CD4-positive, alpha-beta memory T cell (primary cell): ENCODE measurements at places on chromosomes 3 and 15.

GRCh38 chr3:62712746-62713145, 162.5 kb downstream of the CADPS start:
- no peaks in the 10 kb centered on the region for H3K4me1 ChIP-seq
- H3K4me3 ChIP-seq: no peak overlapping the region
- no peaks in the 10 kb centered on the region for H3K27me3 ChIP-seq
- H3K27ac ChIP-seq: no peak overlapping the region

- no peak overlapping the region for H3K4me3 ChIP-seq
- H3K27ac ChIP-seq: no peak overlapping the region
Measured at GRCh38 chr3:71693641-71694040, 31.6 kb downstream of the EIF4E3 start.

- no peak overlapping the region for H3K4me3 ChIP-seq
- no peaks in the 10 kb centered on the region for H3K27me3 ChIP-seq
- DNase-seq: no peak
- H3K27ac ChIP-seq: no peak overlapping the region
- no peaks in the 10 kb centered on the region for H3K36me3 ChIP-seq
Measured at GRCh38 chr3:12629560-12629959, 34.4 kb downstream of the RAF1 start.

DNA sequence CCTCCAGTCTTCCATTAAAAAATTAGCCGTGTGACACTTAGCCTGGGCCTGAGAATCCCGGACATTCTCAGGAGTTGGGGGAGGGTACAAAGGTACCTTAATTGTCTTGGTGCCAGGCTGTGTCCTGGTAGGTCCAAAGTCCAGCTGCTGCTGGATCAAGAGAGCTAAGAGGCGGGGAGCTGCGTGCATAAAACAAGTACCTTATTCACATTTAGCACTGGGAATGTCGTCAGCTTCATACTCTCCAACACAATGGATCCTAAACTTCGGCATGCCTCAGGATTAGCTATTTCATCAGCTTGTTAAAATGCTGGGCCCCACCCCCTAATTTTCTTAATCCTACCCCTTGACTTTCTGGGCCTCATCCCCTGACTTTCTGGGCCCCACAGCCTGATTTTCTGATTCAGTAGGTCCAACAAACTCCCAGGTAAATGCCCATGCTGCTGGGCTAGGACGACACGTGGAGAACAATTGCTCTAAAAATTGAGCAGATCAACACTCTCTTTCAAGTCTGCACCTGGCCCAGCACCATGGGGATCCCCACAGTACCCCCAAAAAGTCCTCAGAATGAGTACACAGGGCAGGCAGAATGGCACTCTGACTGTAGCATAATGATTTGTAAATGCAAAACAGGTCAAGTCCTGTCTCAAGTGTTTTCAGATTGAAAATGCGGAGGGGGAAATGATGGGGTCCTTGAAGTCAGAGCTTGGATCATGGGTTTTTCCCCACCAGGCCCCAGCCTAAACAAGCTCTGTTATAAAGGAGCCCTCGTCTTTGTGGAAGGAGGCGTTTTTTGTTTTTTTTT, 5.6 kb upstream of the AEN start:
- no peak for DNase-seq
- H3K4me1 ChIP-seq: peaks cover under 1% of the 10 kb centered on the region
- H3K27ac ChIP-seq: no peak overlapping the region
- no peaks in the 10 kb centered on the region for H3K36me3 ChIP-seq
- H3K4me3 ChIP-seq: no peak overlapping the region
- no peaks in the 10 kb centered on the region for H3K27me3 ChIP-seq

DNA sequence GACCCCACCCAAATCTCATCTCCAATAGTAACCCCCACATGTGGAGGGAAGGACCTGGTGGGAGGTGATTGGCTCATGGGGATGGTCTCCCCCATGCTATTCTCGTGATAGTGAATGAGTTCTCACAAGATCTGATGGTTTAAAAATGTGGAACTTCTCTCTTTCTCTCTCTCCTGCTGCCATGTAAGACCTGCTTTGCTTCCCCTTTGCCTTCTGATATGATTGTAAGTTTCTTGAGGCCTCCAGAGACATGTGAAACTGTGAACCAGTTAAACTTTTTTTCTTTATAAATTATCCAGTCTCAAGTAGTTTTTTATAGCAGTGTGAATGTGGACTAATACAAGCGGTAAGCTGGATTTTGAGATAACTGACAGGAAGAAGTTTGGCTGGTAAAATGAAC, 60.3 kb upstream of the MBNL1 start:
- no peak for DNase-seq
- peak overlapping the region; percentile 10 for H3K27ac ChIP-seq

- no peak for DNase-seq
- H3K27ac ChIP-seq: no peak overlapping the region
- H3K4me1 ChIP-seq: peaks cover 22% of the 10 kb centered on the region
- H3K36me3 ChIP-seq: no peaks in the 10 kb centered on the region
Measured at GRCh38 chr15:58309963-58310928, 121.5 kb upstream of the LIPC start.

DNA sequence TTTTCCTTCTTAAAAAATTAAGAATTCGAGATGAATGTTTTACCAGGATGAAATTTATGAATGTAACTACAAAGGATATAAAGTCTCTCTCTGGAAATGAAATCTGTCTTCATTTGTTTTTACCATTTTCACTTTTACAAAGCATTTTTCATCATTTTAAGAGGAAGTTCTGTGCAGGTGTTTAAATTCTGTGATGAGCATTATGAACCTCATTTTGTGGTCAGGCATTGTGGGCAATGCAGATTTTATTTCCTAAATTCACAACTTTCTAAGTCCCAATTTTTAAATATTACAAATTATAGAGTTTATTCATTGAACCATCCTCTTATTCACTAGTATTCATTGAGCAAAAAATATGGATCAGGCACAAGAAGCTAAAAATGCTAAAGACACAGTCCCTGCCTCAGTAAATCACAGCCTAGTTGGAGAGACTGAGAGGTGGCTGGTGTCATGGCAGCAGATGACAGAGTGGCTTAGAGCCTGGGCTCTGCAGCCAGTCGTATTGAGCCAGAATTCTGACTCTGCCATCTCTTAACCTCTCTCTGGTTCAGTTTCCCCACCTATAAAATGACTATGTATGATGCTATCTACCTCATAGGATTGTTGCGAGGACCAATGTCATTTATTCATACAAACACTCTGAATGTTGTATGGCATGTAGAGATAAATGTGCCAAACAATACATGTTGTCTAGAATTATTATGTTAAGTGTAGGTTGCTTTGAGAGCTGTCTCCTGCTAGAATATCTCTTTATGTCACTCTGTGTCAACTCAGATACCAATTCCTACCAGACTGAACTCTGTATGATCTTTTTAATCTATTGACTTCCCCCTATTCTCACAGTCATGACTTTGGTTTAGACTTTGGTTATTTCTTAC, 7.5 kb upstream of the TGFBR2 start:
- H3K36me3 ChIP-seq: no peaks in the 10 kb centered on the region
- H3K27ac ChIP-seq: no peak overlapping the region
- no peak for DNase-seq
- H3K4me3 ChIP-seq: no peak overlapping the region

DNA sequence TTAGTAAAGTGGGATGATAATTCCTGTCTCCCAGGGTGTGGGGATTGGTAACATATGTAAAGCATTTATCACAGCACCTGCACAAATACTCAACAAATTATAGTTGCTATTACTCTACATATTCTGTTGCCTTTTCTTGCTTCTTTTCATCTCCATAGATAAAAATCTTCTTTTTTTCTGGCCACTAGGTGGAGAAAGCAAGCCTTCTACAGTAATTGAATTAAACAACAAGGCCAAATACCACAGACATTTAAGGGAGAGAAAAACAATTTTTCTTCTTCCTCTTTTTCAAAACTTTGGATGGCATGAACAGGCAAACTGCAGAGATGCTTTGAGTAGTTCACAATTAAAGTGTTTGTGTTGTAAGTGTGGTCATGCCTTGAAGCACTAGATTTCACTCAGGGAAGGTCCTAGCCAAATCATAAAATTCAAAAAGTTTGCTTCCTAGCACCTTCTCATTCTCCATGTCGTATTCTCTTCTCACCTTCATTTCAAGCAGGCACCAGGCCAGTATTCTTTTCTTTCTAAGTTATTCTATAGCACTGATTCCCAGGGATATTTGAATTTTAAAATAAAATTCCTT, 493.4 kb upstream of the TGFBR2 start:
- no peaks in the 10 kb centered on the region for H3K36me3 ChIP-seq
- H3K4me1 ChIP-seq: no peaks in the 10 kb centered on the region
- H3K27me3 ChIP-seq: no peaks in the 10 kb centered on the region

DNA sequence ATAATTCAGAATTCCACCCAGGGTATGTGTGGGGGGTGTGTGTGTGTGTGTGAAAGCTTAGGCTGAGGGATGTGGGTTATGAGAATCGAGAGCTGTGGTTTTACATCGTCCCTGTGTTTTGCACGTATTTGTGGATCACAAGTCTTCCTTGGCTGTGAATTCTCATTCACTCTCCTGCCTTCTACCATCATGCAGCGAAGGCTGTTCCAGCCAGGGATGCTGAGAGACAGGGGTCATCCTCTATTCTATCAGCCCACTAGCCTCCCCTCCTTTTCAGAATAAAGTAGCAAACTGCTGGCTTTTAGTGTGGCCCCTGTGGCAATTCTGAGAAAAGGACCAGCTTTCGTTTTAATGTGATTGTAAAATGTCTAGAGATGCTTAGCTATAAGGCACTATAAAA, 460.6 kb upstream of the NR2F2 start:
- H3K4me3 ChIP-seq: no peak overlapping the region
- H3K36me3 ChIP-seq: no peaks in the 10 kb centered on the region
- no peaks in the 10 kb centered on the region for H3K27me3 ChIP-seq
- no peak for DNase-seq

- no peak overlapping the region for H3K27ac ChIP-seq
- H3K36me3 ChIP-seq: no peaks in the 10 kb centered on the region
- no peaks in the 10 kb centered on the region for H3K4me1 ChIP-seq
- no peak for DNase-seq
- H3K27me3 ChIP-seq: no peaks in the 10 kb centered on the region
Measured at GRCh38 chr15:73357999-73358665, 10.6 kb downstream of the HCN4 start.

- no peak overlapping the region for H3K27ac ChIP-seq
- H3K4me3 ChIP-seq: no peak overlapping the region
- H3K36me3 ChIP-seq: no peaks in the 10 kb centered on the region
- DNase-seq: no peak
- H3K27me3 ChIP-seq: no peaks in the 10 kb centered on the region
Measured at GRCh38 chr3:105997800-105998526, 129.2 kb upstream of the CBLB start.

- DNase-seq: no peak
- H3K27ac ChIP-seq: no peak overlapping the region
- H3K4me3 ChIP-seq: no peak overlapping the region
- H3K4me1 ChIP-seq: no peaks in the 10 kb centered on the region
- H3K27me3 ChIP-seq: no peaks in the 10 kb centered on the region
Measured at GRCh38 chr3:63656786-63657185, 4.3 kb downstream of the SNTN start.

DNA sequence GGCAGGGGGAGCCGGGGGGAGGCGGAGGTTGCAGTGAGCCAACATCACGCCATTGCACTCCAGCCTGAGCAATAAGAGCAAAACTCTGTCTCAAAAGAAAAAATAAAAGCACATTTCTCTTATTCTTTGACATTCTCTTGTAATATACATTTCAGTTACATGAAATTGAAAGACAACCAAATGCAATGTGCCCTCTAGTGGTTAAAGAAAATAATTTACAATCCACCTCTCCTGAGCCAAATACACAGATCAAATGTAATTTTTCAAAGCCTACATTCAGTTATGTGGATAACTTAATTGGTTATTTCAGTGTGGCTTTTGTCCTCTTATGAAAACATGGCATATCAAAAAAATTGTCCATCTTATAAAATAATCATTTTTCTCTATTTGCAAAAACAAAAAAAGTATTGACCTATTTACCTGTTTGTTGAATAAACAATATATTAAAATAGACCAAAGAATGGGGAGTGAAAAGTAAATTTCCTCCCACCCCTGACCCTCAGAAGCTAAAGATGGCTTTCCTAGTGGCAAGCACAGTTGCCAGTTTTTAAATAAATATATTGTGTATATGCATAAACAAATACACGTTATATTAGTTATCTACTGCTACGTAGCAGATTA, 14.2 kb upstream of the U2SURP start:
- no peaks in the 10 kb centered on the region for H3K27me3 ChIP-seq
- no peaks in the 10 kb centered on the region for H3K36me3 ChIP-seq
- H3K4me3 ChIP-seq: no peak overlapping the region

DNA sequence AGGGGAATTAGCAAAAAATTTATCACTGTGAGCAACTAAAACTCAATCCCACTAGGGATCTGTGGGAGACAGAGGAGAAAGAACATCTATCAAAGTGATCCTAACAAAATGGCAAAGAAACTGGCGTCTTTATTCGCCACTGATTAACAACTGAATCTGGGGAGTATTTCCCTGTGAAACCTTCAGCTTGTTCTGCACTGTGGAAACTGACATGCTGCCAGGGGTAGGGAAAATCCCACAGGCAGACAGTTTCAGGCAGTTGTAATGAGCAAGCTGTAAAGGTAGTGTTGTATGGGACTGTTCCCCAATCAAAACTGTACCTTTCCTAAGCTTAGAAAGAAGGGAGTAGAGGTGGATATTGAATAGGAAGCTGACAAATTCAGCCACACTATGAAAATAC, 611.7 kb downstream of the VGLL3 start:
- H3K36me3 ChIP-seq: no peaks in the 10 kb centered on the region
- no peak for DNase-seq
- no peaks in the 10 kb centered on the region for H3K27me3 ChIP-seq
- no peaks in the 10 kb centered on the region for H3K4me1 ChIP-seq
- no peak overlapping the region for H3K27ac ChIP-seq

DNA sequence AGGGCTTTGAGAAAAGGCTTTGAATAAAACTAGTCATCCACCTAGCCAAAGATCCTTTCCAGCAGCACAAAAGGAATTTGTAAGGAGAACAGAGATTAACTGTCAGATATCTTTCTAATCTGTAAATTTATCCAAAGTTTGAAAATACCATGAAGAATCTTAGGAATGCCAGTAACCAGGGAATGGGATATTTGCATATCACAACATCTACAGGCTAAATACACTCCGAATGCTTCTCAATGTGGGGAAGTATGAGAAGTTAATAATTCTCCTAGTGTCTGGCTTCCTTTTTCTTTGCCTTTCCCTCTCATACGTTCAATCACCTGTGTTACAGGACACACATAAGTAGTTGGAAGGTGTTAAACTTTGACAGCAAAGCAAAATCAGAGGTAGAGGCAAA, 7.8 kb downstream of the ANAPC13 start:
- H3K4me3 ChIP-seq: no peak overlapping the region
- no peaks in the 10 kb centered on the region for H3K4me1 ChIP-seq
- DNase-seq: no peak
- no peak overlapping the region for H3K27ac ChIP-seq

- H3K36me3 ChIP-seq: peaks cover 46% of the 10 kb centered on the region
- DNase-seq: no peak
- H3K27ac ChIP-seq: peak overlapping the region; percentile 77
- H3K27me3 ChIP-seq: no peaks in the 10 kb centered on the region
- peaks cover 34% of the 10 kb centered on the region for H3K4me1 ChIP-seq
- H3K4me3 ChIP-seq: peak overlapping the region; percentile 82
Measured at GRCh38 chr3:48685293-48685602, 467 bp downstream of the NCKIPSD start.

- H3K4me3 ChIP-seq: no peak overlapping the region
- H3K27ac ChIP-seq: no peak overlapping the region
- H3K27me3 ChIP-seq: no peaks in the 10 kb centered on the region
- no peaks in the 10 kb centered on the region for H3K36me3 ChIP-seq
- no peaks in the 10 kb centered on the region for H3K4me1 ChIP-seq
- DNase-seq: no peak
Measured at GRCh38 chr3:30181581-30181980, 424.8 kb upstream of the TGFBR2 start.

GRCh38 chr3:51501833-51502561, 2.2 kb upstream of the DCAF1 start:
- no peak overlapping the region for H3K27ac ChIP-seq
- peak; percentile 73 for DNase-seq
- H3K27me3 ChIP-seq: no peaks in the 10 kb centered on the region
- no peak overlapping the region for H3K4me3 ChIP-seq
